ENCODE measurements at places on chromosomes 13 and 19. TPM values are rescaled to one million over a fixed set of nuclear protein-coding genes. Genes with fewer than 3 reads are reported as not detected.

DNA sequence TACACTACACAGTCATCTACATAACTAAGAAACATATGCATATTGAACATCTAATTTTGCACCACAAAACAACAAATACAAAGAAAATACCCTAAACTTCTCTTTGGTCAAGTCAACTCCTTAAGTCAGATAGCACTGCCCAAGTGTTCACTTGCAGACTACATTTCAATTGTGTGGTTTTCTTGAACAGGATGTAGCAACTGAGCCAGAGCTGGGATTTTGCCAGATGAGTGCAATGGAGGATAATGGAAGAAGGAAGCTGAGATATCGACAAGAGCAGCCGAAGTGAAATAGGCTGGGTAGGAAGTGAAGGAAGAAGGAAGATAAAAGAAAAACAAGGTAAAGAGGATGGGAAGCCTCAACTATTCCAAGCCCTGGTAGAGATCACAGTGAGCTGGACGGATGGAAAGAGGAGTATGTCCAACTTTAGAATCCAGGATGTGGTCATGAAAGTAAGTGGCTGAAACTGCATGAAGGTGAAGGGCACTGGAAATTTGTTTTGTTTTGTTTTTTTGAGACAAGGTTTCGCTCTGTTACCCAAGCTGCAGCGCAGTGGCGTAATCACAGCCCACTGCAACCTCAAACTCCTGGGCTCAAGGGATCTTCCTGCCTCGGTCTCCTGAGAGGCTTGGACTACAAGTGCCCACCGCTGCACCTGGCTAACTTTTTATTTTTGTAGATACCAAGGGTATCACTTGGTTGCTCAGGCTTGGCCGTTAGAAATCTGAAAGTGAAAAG is 15.0 kb downstream of the NUFIP1 start:
- peaks cover 56% of the 10 kb centered on the region for H3K36me3 ChIP-seq
- DNase-seq, result no peak
- H3K27me3 ChIP-seq, result no peaks in the 10 kb centered on the region
- no peaks in the 10 kb centered on the region for H3K4me1 ChIP-seq

DNA sequence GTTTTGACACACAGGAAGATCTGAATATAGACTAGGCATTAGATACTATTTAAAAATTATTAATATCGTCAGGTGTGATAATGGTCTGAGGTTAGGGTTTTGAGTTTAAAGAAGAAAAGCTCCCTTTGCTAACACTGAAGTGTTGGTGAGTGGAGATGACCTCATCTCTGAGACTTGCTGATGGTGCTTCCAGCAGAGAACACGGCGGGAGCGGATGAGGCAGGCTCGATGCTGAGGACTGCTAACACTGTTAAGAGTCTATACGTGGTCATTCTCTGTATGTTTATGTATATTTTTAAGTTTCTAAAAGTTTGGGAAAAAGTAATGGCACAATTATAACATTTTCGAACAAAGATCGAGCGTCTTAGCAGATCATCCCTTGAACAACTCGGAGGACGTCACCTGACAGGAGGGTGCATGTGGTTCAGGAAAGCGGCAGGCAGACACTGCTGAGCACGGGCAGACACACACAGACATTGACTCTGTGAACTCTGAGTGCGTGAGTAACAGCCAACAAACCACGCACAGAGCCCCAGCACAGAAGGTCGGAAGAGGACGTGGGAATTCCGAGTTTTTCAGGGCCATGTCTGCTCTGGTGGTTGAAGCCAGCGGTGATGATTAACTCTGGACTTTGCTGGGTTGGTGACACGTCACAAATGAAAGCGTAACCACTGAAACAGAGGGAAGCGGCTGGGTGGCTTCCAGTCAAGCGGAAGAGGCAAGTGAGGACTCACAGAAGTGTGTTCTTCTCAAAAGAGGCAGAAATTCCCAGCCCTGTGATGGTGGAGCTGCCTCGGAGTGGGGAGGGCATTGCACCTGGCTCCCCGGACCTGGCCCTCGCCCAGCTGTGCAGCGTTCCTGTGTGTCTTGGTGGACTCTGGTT is 91.9 kb upstream of the TEX29 start:
- no peak overlapping the region for H3K4me3 ChIP-seq
- H3K27ac ChIP-seq, result peak overlapping the region; percentile 6
- peaks cover 14% of the 10 kb centered on the region for H3K36me3 ChIP-seq
- H3K27me3 ChIP-seq, result no peaks in the 10 kb centered on the region
- peak; percentile 65 for DNase-seq

CACNG7 gene
- total RNA-seq, result 3.4 TPM

DNA sequence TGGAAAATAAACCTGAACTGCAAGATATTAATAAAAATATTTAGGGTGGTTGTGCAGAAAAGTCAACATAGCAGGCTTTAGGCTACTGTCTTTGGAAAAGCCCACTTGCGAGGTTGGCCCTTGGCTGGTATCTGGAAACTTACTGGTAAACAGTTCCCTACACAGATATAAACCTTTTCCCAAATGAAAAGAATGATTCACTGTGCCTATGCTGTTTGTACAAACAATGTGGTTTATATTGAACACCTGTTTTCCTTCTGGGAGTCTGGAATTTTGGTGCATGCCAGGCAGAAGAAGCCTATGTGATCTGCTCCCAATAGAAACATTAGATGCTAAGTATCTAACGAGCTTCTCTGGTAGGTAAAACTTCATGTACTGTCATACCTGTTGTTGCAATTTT is 29.7 kb upstream of the SOHLH2 start:
- H3K27me3 ChIP-seq, result no peaks in the 10 kb centered on the region
- H3K36me3 ChIP-seq, result no peaks in the 10 kb centered on the region
- DNase-seq, result no peak
- H3K4me1 ChIP-seq, result no peaks in the 10 kb centered on the region

GRCh38 chr19:33219261-33219815 is 6.3 kb downstream of the SLC7A10 start:
- peaks cover 25% of the 10 kb centered on the region for H3K27me3 ChIP-seq
- no peaks in the 10 kb centered on the region for H3K4me1 ChIP-seq
- H3K36me3 ChIP-seq, result no peaks in the 10 kb centered on the region
- DNase-seq, result peak; percentile 81

INSL3 gene
- not detected for total RNA-seq

GRCh38 chr13:66914155-66914554 is 316.0 kb downstream of the PCDH9 start:
- H3K4me1 ChIP-seq, result no peaks in the 10 kb centered on the region
- no peaks in the 10 kb centered on the region for H3K27me3 ChIP-seq
- no peak overlapping the region for H3K27ac ChIP-seq
- no peaks in the 10 kb centered on the region for H3K36me3 ChIP-seq
- DNase-seq, result no peak

DNA sequence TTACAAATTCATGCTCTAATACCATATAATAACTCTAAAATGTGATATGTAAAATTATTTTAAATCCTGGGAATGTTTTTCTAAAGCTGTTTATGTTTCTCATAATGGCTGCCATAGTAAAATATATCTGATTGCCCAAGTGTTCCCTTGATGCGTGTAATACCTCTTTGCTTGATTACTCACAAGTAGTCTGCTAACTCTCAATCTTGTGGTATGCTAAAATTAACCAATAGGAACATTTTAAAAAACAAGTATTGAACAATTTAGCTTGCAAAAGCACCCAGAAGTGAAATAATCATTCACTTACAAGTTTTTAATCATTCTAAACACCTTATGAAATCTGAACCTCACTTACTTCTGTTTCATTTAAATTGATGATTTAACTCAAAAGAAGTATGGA is 386.0 kb upstream of the ATXN8OS start:
- H3K27ac ChIP-seq, result no peak overlapping the region
- H3K27me3 ChIP-seq, result no peaks in the 10 kb centered on the region
- H3K4me3 ChIP-seq, result no peak overlapping the region
- no peaks in the 10 kb centered on the region for H3K36me3 ChIP-seq

DNA sequence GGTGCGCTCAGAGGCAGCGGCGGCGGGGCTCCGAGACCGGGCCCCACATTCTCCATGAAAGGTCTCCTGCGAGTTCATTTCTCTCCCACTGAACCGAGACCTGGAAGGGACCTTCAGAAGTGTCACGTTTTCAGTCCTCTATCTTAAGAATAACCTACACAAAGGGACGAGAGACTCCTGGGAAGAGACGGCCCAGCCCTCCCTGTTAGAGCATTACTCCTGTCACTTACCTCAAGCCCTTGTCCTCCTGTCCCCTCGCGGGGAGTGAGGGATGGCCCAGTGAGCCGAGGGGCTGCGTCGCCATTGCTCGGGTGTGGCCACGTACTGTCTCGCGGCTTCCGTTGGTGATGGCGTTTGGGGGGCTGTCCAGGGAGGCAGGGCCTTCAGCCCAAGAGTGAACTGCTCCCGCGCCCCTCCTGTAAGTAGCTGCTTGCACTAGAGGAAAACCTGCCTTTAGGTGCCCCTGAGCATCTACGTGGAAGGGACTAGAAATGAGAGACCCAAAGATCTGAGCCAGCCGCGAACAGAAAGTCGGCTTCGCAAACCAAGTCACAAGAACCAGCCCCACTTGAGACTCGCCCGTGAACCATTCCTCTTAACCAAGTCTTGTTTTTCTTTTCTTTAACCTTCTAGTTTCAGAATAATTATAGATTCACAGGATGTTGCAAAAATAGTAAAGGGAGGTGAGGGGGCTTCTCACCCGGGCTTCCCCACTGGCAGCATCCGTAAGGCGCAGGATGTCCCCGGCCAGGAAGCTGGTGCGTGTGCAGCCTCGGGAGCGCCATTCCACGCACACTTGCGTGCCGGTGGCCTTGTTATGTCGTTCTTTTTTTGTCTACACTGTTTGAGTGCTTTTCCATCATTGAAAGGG is 21.1 kb upstream of the NDUFS7 start:
- H3K4me3 ChIP-seq, result no peak overlapping the region
- H3K27ac ChIP-seq, result peak overlapping the region; percentile 78
- no peaks in the 10 kb centered on the region for H3K4me1 ChIP-seq
- DNase-seq, result no peak
- peaks cover 92% of the 10 kb centered on the region for H3K36me3 ChIP-seq
- H3K27me3 ChIP-seq, result no peaks in the 10 kb centered on the region

TRMT1 gene
- 66.2 TPM for total RNA-seq

DNA sequence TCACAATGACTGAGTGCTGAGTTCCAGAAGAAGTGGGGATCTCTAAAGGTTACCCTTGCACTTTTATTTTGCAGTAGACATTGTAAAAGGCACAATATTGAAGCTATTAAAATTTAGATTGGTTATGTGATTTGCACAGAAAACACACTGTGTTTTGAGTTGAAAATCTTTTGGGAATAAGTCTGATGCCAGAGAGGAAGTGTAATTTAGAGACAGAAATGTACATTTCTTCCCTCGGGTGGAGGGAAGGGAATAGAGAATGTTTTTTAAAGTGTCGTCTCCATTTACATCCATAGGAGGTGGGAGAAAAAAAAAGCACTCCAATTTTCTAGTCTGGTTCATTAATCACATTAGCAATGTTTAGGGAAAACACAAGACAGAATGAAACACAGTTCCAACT is 465.8 kb downstream of the OLFM4 start:
- H3K4me3 ChIP-seq, result no peak overlapping the region
- H3K36me3 ChIP-seq, result no peaks in the 10 kb centered on the region
- H3K4me1 ChIP-seq, result no peaks in the 10 kb centered on the region
- H3K27me3 ChIP-seq, result no peaks in the 10 kb centered on the region

DNA sequence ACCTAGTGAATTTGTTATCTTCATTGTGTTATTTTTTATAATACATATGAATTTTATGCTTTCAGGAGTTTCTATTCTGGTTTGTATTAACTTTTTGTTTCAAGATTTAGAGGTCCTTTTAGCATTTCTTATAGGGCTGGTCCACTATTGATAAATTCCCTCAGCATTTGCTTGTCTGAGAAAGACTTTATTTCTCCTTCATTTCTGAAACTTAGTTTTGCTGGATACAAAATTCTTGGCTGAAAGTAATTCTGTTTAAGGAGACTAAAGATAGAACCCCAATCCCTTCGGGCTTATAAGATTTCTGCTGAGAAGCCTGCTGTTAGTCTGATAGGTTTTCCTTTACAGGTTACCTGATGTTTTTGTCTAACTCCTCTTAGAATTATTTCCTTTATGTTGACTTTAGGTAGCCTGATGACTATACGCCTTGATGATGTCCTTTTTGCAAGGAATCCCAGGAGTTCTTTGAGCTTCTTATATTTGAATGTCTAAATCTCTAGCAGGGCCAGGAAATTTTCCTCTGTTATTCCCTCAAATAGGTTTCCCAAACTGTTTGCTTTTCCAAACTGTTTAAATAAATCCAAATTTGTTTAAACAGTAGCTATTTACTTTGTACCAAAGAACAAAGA is 127.1 kb downstream of the CYSLTR2 start:
- H3K27ac ChIP-seq, result no peak overlapping the region
- no peaks in the 10 kb centered on the region for H3K36me3 ChIP-seq
- H3K4me3 ChIP-seq, result no peak overlapping the region
- H3K27me3 ChIP-seq, result no peaks in the 10 kb centered on the region
- H3K4me1 ChIP-seq, result no peaks in the 10 kb centered on the region
- no peak for DNase-seq

DMPK gene
- total RNA-seq, result 59.1 TPM

GRCh38 chr13:96243376-96243775 is 153.5 kb downstream of the HS6ST3 start:
- H3K4me1 ChIP-seq, result peaks cover 5% of the 10 kb centered on the region
- no peak overlapping the region for H3K27ac ChIP-seq
- no peak for DNase-seq

DNA sequence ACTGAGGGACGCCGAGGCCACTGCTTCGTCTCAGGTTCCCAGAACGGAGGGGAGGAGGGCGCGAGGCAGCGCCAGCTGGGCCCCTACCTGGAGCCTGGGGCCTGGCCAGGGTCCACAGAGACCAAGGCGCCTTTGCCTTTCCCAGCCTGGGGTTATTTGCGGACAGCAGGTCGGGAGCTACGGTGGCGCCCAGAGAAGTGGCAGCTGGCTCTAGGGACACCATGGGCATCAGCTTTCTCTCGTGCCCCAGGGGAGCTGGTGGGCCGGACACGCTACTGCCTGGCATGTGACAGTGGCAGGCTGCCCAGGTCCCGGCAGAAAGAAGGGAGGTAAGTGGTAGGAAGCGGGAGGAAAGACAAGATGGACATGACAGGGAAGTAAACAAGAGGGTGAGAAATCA is 19.0 kb downstream of the AKT2 start:
- peak overlapping the region; percentile 16 for H3K27ac ChIP-seq
- peaks cover 52% of the 10 kb centered on the region for H3K36me3 ChIP-seq
- H3K4me3 ChIP-seq, result no peak overlapping the region
- DNase-seq, result no peak
